ENCODE measurements at places on chromosomes 16 and 17.

- DNase-seq: no peak
These were observed 26.4 kb downstream of the EEF2K start for GRCh38 chr16:22232277-22233036.

- DNase-seq: no peak
These were observed 88.7 kb downstream of the AXIN2 start for GRCh38 chr17:65472666-65473309.

DNA sequence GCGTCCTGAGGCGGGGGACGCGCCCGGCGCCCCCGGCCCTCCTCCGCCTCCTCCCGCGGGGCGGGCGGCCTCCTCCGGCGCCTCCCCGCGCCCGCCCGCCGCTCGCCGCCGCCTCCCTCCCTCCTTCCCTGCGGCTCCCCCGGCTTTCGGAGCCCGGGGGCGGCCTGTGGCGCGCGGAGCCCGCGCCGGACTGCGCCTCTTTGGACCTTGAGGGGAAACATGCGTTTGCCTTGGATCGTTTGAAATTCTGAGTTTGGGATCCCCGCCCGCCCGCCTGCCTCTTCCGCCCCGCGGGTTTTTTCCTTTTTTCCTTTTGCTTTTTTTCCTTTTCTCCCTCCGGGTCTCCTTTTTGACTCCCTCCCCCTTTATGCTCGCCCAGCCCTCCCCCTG lies 390 bp downstream of the ZNRF1 start:
- DNase-seq: no peak

- no peak for DNase-seq
These were observed 42.8 kb downstream of the KANSL1 start for GRCh38 chr17:46150216-46150963.

- no peak for DNase-seq
These were observed 30.5 kb upstream of the NXPH3 start for GRCh38 chr17:49545007-49545660.

GRCh38 chr17:7817643-7817964 lies 16.4 kb upstream of the KDM6B start:
- DNase-seq: no peak

- DNase-seq: peak; percentile 26
These were observed 29.4 kb downstream of the TANC2 start for GRCh38 chr17:62995377-62995885.

GRCh38 chr16:57361404-57361803 lies 2.8 kb downstream of the CCL22 start:
- DNase-seq: no peak

GRCh38 chr17:44907729-44908470 lies 7.4 kb downstream of the GFAP start:
- DNase-seq: no peak

DNA sequence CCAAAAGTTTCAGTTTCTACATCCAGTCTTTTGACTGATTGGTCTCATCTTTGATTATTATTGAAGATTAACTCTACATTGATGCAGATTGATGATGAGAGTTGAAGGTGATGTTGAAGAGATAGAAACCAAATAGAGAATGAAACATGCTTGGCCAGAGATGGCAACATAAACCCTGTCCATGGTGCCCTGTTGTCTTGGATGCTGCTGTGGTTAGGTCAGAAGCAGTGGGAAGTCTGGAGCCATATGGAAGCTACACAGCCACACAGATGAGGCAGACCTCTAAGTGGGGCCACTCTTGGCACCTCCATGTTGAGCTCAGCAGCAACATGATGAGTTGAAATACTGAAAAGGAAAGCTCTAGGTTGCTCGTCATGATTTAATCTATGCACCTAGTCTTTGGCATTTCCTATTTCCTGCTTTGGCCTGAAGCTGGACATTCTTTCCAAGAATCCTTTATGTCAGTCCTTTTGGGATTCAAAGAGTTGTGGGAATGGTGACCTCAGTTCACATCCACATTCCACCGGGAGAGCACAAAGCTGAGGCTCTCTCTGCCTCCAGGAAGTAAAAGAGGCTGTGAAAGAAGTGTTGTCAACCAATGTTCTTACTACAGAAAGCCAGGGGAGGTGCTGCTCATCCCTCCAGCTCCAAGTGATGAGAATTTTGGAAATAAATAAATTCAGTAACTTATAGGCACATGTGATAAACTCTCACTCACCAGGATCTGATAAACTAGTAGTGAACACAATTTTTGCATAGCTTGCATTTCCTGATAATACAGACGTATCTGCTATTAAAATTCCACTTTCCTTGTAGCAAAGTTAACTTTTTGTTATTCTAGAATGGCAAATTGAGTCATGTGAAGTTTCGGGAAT lies 127.7 kb upstream of the MAF start:
- DNase-seq: no peak

DNA sequence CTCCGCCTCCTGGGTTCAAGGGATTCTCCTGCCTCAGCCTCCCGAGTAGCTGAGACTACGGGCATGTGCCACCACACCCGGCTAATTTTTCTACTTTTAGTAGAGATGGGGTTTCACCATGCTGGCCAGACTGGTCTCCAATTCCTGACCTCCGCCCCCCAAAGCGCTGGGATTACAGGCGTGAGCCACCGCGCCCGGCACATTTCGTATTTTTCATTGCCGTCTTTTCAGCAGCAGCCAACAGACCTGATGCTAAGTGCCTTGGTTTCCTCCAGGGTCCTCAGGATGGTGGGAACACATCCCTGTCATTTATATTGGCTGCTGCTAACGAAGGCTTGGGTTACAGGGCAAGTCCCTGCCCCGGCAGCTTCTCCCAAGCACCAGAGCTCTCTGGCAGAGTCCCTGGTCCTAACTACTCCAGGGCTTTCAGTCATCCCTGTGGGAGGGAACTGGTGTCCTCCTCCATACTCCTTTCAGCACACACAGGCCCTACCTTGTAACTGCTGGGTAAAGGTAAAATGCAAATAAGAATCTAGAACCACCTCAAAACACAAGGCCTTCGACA lies 1.5 kb upstream of the RNF157 start:
- DNase-seq: no peak

DNA sequence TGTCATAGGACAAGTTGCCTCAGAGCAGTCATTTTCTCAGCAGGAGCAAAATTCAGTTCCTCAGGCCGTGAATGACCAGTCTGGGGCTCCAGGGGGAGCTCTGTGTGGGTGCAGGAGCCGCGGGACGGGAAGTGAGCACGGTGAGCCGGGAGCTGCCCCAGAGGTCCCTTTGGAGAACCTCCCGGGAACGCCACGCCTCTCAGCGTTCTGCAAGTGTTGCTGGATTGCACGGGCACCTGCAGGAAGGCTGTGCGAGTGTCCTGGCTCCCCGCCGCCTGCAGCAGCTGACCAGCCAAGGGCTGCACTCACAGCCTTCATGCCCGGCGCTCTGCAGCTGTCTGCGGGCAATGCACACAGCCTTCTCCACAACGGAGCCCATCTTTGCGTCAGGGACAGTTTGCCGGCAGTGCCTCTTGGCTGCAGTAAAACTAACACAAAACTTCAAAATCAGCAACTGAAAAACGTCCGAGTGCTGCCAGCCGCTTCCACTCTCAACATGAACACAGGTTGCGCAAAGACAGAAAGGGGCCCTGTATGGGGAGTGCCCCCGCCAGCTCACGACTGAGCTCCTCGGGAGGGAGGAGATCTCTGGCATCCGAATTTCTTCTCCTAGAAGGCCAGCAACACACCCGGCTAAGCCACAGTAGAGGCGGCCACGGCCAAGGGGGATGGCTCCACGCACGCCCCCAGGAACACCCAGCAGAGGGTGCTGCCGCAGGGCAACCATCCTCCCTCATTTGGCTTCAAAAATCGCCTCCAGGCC lies 16.0 kb downstream of the NDUFAF8 start:
- peak; percentile 71 for DNase-seq

GRCh38 chr16:68075980-68076379 lies 9.2 kb upstream of the NFATC3 start:
- no peak for DNase-seq

DNA sequence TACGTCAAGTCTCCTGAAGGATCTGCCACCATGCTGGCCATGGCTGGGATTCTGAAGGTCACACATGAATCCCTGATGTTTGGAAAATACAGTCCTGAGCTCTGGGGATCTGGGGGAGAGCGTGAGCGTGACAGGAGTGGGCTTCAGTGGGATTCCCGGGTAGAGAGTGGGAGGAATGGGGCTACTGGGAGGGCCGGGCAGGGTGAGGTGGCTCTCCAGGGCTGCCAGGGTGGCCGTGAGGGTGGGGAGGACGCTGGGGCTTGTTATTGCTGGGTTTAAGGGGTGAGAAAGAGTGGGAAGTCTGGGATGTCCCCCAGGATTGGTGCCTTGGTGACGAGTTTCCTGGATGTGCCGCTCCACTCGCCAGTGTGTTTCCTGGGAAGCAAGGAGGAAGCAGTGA lies 31.3 kb downstream of the FOXL1 start:
- no peak for DNase-seq

DNA sequence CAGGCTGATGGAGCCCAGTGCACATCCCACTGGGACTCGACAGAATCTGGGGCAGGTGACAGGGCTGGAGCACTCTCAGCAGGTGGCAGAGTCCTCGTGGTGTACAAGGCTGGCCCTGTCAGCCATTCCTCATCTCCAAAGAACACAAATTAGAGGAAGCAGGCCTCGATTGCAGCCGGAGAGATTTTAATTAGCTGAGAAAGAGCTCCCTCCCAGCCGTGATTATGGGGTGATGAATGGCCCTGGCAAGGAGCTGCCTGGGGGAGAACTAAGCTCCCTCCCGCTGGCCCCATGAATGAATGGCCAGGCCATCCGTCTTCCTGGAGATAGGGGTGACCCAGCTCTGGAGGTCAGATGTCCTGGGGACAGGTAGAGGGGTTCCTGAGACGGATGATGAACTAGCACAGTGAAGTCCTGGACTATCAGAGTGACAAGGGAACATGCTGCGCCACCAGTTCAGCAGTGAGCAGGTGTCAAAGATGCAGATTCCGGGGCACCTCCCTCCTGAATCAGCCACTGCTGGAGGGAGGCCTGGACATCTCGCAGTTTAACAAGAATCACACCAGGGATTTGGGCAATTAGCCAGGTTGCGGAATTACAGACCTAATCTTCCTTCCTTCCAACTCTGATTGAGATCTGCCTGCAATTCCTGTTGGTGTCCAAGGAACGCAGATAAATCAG lies 35.5 kb downstream of the PIMREG start:
- no peak for DNase-seq

GRCh38 chr16:3530371-3530914 lies 29.6 kb downstream of the CLUAP1 start:
- no peak for DNase-seq

GRCh38 chr16:66489385-66489784 lies 60.5 kb downstream of the TK2 start:
- DNase-seq: no peak
